ENCODE measurements at places on chromosomes 16 and 17.

DNA sequence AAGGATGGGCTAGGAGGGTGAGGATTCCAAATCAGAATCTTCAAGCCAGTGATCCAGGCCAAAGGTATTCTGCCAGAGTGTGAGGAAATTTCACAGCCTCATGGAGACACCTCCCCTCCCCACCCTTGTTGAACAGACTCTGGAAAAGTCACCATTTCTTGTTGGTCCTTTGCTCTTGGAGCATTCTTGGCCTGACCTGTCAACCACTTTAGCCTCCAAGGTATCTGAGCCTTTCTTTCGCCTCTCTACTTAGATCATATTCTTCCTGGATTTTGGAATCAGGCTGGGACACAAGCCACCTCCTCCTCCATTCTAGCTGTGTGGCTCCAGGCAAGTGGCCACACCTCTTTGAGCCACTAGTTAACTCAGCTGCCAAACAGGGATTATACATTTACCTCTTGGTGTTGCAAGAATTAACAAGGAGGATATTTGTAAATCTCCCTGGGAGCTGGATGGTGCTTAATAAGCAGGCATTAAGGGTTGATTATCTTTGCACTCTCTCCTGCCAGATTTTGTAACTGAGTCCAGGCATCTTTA is 193.5 kb downstream of the WWOX start:
- no peak for DNase-seq

GRCh38 chr17:29115961-29116803 is 64.0 kb downstream of the MYO18A start:
- DNase-seq = no peak

DNA sequence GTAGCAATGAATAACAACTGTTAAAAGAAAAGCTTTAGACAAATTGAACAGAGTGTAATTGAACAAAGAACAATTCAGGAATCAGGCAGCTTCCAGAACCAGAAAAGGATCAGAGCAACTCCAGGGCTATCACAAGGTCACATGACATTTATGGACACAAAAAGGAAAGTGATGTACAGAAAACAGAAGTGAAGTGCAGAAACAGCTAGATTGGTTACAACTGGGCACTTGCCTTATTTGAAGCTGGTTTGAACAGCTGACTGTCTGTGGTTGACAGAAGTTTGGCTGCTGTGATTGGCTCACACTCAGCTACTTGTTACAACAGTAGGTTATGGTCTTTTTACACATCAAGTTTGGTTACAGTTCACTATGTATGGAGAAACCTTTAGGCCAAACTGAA is 14.8 kb downstream of the EFCAB5 start:
- no peak for DNase-seq

- no peak for DNase-seq
Measured at GRCh38 chr16:52680993-52681392, 134.1 kb upstream of the TOX3 start.

GRCh38 chr16:74288065-74288464 is 8.5 kb upstream of the PSMD7 start:
- no peak for DNase-seq

- no peak for DNase-seq
Measured at GRCh38 chr16:57536306-57537193, at the start of gene CCDC102A. Gene CCDC102A (minus strand): TSS chr16:57536571. CDS start chr16:57529177, 7,394 bp downstream.

- no peak for DNase-seq
Measured at GRCh38 chr16:84689111-84689510, 10.7 kb upstream of the USP10 start.

- DNase-seq = no peak
Measured at GRCh38 chr16:76787394-76787793, 403.6 kb upstream of the MON1B start.

GRCh38 chr16:15444264-15444663 is 9.9 kb downstream of the BMERB1 start:
- DNase-seq = no peak

- DNase-seq = no peak
Measured at GRCh38 chr16:4220358-4220757, 21.5 kb downstream of the SRL start.

DNA sequence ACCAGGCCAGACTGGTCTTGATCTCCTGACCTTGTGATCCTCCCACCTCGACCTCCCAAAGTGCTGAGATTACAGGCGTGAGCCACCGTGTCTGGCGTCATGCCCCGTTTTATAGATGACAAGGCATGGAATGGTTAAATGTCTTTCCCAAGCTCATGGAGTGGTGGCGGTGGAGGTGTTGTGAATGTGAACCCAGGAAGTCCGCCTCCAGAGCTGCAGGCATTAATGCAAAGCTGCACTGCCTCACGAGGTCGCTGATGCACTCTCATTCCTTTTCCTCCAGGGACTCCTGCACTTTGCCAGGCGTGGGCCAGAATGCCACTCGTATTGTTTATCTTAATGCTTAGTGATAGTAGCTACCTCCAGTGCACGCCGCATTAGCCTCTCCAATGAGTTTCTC is 149.6 kb downstream of the WWOX start:
- no peak for DNase-seq

DNA sequence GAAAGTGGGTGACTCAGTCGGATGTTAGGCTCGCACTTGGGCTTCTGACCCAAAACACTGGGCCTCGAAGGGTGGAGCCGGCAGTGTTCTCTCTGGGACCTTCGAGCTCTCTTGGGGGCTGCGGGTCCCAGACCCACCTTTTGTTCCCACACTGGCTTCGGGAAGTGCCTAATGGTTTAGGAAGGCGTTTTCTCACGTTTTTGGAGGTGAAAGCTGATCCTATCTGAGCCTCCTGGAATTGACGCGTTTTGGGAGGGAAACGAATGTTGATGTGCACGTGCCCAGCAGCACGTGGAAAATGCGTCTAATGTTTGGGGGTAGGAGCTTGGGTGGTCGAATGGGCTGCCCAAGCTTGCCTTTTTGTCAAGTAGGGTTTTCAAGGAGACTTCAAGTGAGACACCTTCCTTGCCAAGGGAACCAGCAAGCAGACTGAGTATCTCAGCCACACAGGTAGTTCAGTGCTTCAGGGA is 666 bp downstream of the HGS start:
- DNase-seq = no peak
